ENCODE measurements at places on chromosomes 6 and 20.

GRCh38 chr20:45487231-45487635 lies 17.7 kb downstream of the WFDC2 start:
- DNase-seq: no peak

DNA sequence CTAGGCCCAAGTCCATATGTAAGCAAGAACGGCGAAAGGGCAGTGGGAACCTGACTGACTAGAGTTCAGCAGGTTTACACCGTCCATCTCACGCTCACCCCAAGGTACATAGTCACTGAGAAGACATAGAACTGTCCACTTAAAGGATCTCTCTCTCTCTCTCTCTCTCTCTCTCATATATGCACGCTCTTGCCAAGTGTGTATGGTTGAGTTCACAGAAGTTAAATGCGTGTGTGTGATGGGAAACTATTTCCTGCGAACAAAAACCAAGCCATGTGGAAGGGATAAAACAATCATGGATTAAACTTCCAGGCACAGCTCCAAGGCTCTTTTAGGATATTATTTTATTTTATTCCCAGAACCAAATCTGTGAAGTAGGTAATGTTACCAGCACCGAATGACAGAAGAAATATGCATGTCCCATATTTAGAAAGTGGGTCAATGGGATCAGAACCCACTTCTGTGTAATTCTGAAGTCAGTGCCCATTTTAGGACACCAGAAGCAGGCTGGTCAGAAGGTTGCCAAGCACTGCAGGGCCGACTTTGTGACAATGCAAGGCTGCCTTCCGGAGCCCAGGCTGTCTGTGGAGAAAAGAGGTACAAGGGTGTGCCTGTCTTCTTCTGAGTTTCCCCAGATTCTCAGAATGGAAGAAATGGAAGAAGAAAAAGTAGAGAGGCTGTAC lies 49.2 kb upstream of the MAP7 start:
- DNase-seq: no peak

DNA sequence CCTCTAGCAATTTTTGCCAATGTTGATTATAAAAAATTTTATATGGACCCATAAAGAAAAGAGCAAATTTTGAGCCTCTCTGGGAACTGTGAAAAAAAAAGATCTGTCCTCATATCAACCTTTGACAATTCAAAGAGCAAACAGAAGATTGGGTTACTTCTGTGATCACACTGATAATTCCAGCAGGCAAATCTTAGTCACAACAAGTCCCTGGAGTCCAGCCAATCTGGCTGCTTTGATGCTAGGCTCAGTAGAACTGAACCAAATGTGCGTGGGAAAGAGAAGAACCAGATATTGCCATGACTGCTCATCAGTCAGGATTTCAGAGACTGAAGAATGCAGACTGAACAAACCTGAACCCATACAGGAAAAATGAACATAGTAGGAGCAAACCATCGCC lies 438.4 kb upstream of the FLRT3 start:
- DNase-seq: no peak

GRCh38 chr6:144008120-144008811 lies at the start of gene PLAGL1:
Gene PLAGL1 (minus strand): TSS chr6:144008259. CDS start chr6:143948136, 60,123 bp downstream.
- peak; percentile 19 for DNase-seq

DNA sequence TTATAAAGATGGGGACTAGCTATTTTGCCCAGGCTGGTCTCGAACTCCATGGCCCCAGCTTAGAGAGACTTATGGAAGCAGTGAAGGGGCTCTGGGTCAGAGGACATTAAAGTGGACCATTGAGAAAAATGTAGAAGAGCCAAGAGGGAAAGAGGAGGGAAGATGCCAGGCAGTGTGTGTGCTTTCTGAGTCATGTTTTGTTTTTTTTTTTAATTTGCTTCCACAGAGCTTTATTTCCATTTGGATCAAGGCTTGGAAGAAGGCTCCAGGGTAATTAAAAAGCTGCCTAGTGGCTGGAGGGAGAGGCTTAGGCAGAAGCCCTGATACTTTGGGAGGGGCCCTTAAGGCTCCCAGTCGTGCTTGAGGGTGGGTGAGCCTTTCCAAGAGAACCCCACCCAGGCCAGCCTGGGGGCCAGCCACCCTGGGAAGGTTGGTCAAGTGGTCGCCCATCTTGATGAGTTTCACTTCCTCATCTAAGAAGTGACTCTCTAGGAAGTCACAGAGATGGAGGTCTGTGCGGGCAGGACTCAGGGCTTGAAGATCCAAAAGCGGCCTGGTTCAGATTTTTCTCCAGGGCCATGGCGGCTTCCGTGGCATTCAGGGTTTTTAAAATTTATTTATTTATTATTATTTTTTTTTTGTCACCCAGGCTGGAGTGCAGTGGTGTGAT lies 3.0 kb upstream of the ZNF335 start:
- DNase-seq: no peak

DNA sequence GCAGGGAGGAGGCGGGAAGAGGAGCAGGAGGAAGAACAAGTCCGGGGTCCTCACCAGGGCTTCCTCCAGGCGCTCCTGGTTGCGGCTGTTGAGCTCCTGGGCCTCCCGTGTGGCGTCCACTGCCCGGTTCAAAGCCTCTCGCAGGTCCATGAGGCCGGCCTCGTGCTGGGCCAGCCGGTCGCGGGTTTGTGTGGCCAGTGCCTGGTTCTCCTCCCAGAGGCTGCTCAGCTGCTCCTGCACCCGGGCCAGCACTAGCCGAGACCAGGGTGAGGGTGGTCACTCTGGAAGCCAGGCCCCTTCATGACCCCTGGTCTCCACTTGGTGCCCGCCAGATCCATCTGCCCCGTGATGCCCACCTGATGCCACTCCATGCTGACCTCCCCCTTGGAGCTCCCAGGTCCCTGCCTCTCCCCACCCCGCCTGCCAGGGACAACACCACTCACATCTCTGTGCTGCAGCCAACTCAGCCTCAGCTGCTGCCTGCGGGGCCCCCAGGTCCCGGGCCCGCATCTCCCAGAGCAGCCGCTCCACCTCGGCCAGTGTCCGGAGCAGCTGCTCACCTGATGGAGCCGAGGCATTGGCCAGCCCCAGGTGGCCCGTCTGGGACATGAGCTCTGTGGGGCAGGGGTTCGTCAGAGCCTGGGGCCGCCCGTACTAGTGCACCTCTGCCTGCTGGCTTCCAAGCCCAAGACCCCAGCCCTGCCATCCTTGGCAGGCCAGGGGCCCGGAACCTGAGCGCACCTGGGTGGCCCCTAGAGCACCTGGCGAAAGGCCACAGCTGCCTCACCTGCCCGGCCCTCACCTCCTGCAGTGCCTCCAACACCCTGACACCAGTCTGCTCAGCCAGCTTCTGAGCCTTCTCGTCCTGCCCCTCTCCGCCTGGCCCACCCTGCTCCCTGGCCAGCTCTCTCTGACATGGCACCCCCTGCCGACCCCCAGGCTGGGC lies 15.9 kb downstream of the ADRM1 start:
- DNase-seq: no peak

DNA sequence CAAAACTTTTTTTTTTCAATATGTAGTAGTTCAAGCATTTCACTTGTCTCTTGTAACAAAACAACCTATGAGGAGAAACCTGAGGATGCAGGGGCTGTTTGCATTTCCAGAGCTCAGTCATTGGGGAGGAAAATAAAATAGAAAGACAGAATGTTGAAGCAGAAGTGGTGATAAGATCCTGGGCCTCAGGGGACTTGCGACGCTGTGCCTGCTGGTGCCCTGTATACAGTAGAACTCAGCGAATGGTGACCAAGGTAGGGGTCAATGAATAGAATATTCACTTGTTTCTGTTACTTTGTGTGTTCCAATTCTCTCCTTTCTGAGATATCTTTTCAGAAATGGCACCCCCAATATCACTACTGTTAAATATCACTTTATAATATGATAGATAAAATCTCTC lies 271.6 kb downstream of the FARS2 start:
- DNase-seq: no peak

DNA sequence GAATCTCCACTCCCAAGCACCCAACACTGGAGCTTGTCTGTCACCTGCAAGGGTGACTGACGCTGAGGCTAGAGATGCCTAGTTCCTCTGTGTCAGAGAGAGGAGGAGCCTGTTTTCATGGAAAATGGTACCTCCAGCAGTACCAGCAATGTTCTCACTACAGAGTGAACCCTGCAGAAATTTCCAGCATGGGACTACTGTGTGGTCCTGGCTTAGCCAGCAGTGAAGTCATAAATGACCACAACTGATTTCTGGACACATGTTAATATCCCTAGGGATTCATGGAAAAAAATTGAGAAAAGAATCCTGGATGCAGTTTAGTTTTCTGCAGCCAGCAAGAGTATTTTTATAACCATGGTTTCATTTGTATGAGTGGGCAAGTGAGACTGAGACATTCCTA lies 468.1 kb downstream of the CD83 start:
- DNase-seq: no peak

- no peak for DNase-seq
Observed at GRCh38 chr6:113361014-113361645, 496.0 kb upstream of the MARCKS start.

DNA sequence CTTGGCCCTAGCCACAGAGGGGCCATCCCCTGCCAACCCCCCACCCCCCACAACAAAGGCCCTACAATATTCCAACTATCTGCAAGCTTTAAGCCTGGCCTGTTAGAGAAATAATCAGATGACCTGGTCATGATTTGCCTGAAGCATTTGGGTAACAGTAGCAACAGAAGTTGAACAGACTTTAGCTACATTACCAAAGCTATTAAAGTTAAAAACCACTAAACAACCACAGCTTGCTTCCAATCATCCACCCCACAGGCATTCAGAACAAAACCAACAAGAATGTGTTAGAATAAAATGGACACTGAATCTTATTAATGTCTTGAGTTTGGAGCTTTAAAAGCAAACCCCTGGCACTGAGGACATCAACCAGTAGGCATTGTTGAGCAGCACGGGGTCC lies 250.9 kb downstream of the LRFN2 start:
- DNase-seq: no peak

GRCh38 chr6:159693894-159694545 lies 979 bp upstream of the SOD2 start:
- peak; percentile 81 for DNase-seq

- DNase-seq: no peak
Observed at GRCh38 chr6:41713159-41713649, 22.2 kb downstream of the TFEB start.

DNA sequence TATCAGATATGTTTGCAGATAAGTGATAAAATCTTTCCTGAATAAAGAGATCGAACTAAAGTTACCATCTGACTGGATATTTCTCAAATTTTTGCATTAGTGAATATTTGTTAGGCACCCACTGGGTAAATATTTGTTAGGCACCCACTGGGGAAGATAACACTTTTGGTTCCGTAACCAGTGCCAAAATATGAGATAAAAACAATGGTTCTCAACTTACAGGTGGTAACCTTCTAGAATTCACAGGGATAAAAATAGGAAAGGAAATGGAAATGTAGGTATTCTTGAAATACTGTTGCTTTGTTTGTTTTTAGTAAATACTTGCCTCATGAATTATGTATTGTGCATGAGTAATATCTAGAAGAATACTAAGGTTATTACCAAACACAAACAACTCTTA lies 245.0 kb upstream of the KHDRBS2 start:
- no peak for DNase-seq

GRCh38 chr6:121216928-121217327 lies 117.4 kb downstream of the TBC1D32 start:
- no peak for DNase-seq

DNA sequence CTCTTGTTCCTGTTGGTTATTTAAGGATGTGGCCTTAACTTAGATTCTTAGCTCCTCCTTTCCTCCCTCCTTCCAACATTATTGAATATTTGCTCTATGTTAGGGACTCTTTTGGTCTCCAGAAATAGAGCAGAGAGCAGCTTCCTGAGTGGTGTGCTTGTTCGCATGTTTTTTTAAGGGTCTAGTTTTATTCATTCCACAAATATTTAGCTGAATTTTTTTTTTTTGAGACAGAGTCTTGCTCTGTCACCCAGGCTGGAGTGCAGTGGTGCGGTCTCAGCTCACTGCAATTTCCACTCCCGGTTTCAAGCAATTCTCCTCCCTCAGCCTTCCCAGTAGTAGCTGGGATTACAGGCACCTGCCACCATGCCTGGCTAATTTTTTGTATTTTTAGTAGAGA lies 169.2 kb downstream of the ZFAND3 start:
- DNase-seq: no peak

DNA sequence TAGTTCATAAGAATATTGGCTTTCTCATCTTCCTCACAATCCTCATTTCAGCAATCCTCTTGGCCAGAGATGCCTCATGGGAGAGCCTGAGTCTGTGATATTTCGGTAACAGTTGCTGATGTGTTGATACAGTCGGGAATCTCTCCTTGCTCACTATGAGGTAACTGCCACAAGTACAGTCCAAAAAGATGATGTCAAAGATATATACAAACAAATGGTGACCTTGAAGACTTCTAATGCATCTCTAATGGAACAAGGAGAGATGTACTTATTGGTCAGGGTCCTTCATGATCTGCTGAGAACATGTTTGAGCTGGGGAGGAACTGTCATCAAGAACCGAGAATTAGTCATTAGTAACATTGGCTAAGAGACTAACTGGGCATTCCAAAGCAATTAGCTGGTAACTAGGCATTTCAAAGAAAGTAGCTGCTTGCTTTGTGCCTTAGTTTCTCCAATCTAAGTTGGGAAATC lies 56.1 kb downstream of the FILIP1 start:
- DNase-seq: no peak

- DNase-seq: no peak
Observed at GRCh38 chr20:46260936-46261454, 47.3 kb downstream of the CDH22 start.

- DNase-seq: no peak
Observed at GRCh38 chr20:58616411-58616810, 34.7 kb upstream of the STX16 start.

GRCh38 chr20:35232575-35232974 lies 6.1 kb downstream of the MMP24 start:
- DNase-seq: no peak

GRCh38 chr6:158666628-158667359 lies 16.9 kb downstream of the SYTL3 start:
- no peak for DNase-seq

GRCh38 chr6:116351101-116351500 lies 19.6 kb upstream of the DSE start:
- DNase-seq: no peak

DNA sequence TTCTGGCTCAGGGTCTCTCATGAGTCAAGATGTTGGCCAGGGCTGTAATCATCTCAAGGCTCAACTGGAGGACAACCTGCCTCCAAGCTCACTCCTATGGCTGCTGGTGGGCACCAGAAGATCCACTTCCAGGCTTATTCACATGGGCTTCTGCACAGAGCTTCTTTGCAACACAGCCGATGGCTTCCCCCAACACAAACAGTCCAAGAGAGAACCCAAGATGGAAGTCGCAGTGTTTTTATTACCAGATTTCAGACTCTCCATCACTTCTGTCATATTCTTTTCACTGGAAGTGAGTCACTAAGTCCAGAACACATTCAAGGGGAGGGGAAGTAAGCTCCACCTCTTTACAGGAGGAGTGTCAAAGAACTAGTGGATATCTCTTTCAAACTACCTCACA lies 75.5 kb downstream of the CD164 start:
- no peak for DNase-seq

DNA sequence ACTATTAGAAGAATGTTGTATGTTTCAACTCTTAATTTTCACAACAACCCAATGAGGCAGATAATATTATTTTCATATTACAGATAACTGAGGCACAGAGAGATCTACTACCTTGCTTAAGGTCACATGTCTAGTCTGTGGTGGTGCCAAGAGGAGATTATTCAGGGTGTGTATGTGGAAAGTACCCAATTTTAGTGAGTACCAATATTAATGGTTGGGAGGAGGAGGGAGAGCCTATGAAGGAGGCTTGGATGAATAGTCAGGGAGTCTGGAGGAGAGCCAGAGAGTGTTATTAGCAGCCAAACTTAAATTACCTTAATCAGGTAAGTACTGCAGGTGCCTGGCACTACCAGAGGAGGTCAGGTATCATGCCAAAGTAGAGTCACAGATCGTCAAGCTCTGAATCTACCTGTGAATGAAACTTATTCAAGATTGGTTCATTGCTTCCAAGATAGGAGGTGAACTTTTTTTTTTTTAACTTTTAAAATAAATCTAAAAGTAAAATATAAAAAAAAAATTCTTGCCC lies 10.9 kb upstream of the CALHM6 start:
- DNase-seq: no peak

Data from CD4-positive, alpha-beta T cell treated with Interleukin-10 for 1 hour (primary cell).